Activated CD4-positive, alpha-beta T cell treated with anti-CD3 and anti-CD28 coated beads, Interleukin-2, amount 50 U/mL, for 1 hour (primary cell): ENCODE measurements at places on chromosomes 4 and X.

GRCh38 chrX:122584981-122585380 lies 599.1 kb upstream of the GRIA3 start:
- no peak for DNase-seq

GRCh38 chrX:24468245-24468644 lies 3.2 kb downstream of the PDK3 start:
- no peak for DNase-seq

DNA sequence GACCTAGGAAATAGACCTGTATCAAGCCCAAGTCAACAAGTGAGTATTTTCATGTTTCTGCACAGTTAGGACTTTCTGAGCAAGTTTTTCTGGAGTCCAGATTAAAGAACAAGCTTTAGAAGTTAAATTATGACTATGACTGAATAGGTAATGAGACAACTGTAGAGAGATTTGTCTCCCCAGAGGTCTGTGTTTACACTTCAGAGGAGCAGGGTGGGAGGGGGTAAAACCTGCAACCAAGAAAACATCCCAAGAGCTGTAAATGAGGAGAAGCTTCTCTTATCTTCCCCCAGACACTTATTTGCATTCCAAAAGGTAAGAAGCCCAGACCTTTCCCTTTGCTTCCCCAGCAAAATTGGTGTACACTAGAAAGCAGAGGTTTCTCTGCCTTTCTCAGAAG lies 22.1 kb upstream of the CEP135 start:
- DNase-seq, result no peak

DNA sequence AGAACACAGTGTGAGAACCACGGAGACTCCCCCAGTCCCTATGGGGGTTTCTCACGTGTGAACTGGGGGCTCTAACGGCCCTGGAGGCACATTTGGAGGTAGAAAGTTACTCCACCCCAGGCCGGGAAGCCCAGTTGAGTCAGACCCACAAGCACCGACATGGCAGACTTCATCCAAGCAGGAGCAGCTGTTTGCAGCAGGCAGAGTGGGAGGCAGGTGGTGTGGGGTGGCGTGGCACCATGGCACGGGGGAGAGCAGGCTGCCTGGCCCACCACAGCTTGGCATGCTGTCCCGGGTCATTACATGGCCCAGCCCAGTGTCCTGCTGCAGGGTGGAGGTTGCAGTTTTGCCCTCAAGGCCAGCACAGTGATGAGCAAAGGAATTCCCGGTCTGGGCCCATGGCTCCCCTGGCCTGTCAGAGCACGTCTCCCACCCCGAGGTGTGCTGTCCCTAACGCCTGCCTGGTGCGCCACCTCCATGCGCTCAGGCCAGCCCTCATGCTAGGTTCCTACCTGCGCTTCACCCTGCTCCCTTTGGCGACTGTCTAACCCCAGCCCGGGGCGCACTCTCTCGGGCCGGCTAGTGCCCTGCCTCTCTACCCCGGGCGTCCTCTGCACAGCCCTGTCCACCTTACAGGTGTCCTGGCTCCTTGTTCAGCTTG lies 90.6 kb upstream of the AFAP1 start:
- no peak for DNase-seq

GRCh38 chrX:9379697-9380551 lies 84.9 kb upstream of the TBL1X start:
- DNase-seq, result no peak

DNA sequence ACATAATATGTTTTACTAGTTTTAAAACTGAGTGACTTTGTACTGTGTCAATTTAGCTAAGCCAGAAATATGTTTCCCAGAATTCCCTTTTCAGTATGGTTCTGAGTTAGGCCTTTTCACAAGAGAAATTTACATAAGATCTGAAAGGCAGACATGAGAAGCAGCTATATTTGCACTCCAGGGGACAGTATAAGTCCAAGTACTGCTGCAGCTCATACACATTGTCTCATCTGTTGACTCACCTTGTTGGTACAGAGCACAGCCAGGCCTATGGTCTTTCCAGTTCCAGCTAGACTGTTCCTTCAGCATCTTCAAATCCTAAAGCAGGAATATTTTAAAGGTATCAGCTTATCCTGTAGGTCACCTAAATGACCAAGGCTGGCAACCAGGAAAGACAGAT lies 53.5 kb downstream of the BMP3 start:
- no peak for DNase-seq

DNA sequence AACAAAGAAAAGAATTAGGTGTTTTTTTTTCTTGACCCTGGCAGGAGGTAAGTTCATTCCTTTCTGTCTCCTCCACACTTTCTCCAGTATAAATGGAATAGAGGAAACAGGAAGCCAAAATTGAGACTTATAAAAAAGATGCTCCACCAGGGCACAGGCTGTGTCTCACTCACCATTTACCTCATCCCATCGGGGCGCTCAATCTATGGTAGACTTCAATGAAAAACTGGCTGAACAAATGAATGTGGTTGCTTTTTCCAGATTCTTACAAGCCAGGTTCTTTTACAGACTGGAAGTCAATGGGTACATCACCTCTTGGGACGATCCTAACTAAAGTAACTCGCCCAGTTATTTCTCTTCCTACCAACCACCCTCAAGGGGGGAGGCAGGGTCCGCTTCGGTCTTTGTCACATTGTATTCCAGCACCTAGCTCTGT lies 685 bp downstream of the COMMD8 start:
- DNase-seq, result no peak

DNA sequence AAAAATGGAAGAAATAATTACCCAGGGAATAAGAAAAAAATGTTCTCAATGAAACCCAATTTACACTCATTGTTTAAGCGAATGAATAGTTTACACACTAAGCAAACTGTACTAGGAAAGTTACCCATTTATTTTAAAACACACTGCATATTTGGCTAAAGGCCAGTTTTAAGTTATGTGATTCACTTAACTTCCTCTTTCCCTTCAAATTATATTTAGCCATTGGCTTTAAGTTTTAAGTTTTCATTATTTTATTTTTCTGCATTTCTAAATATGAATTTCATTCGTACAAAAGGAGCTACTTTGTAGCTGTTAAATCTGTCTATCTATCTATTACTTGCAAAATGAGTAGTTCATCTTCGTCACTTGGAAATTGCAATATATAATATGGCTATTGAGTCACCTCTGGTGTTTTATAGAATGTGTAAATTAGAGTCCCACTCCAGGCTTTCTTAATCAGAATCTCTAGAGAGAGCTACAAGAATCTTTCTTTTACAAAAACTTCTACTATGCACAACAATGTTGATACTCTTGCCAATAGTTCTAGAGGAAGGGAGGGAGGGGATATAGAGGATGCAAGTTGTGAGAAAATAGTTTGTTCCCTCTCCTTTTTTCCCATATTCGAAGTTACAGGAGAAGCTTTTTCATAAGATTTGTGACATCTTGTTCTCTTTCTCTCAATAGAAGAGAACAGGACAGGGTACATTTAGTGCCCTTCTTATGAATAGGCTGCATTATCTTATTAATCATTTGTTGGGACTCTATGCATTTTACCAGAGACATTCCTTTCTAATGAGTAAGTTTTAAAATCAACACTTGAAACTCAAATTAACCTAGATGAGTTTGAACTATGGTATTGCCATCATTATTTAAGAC lies 41.8 kb downstream of the SULT1B1 start:
- no peak for DNase-seq

- no peak for DNase-seq
Measured at GRCh38 chr4:61590881-61591280, 390.8 kb downstream of the ADGRL3 start.

- no peak for DNase-seq
Measured at GRCh38 chrX:32966821-32967355, 244.5 kb downstream of the DMD start.

- DNase-seq, result peak; percentile 1
Measured at GRCh38 chrX:102835504-102836146, 101.4 kb upstream of the RAB40AL start.

DNA sequence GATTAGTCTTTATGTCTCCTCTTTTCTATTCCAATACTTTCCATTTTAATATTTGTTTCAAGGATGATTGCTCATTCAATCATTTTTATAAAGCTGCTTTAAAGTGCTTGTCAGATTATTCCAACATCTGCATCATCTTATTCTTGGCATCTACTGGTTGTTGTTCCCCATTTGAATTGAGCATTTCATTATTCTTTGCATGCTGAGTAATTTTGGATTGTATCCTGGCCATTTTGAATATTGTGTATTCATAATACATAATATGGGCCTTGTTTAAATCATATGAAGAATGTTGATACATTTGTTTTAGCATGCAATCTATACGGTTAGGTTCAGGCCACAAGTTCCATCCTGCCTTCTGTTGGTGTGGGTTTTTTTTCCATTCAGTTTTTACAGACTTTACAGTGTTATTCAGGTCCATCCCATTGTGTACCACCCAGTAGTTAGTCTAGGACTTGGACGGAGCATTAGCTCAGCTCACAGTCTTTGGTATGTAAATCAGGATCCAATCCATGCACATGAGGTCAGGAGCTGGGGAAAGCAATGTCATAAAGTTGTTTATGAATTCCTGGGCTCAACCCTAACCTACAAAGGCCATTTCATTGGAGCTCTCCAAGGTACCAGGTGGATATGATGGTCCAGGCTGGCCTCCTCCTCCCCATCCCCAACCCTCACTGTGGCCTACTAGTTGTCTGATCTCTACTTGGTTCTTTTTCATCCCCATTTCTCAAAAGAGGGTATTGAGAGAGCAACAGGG lies 20.3 kb downstream of the RGN start:
- no peak for DNase-seq

DNA sequence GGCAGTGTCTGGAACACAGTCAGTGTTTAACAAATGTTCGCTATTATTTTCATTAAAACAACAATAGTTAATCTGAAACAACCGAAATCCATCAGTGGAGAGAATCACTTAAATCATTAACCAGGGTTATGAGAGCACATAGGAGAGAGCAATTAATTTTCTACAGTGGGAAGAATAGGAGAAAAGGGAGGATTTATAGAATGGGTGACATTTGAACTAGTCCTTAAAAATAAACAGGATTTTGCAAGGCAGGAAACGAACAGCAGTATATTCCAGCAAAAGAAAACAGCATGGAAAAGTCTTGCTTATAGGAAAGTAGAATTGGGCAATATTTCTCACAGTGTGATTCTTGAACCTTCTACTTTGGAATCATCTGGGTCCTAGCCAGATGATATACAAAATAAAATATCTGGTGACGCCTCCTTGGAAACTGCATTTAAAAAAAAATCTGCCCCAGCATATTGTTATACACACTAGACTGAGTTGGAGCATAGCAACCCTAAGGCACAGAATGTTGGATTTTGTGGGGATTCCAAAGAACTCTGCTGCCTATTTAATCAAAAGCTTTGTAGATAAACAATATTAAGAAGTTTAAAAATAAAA lies 56.1 kb downstream of the INTS12 start:
- no peak for DNase-seq

- no peak for DNase-seq
Measured at GRCh38 chr4:14064984-14065383, 437.5 kb upstream of the BOD1L1 start.

GRCh38 chrX:68139791-68140190 lies 293.5 kb downstream of the OPHN1 start:
- no peak for DNase-seq

DNA sequence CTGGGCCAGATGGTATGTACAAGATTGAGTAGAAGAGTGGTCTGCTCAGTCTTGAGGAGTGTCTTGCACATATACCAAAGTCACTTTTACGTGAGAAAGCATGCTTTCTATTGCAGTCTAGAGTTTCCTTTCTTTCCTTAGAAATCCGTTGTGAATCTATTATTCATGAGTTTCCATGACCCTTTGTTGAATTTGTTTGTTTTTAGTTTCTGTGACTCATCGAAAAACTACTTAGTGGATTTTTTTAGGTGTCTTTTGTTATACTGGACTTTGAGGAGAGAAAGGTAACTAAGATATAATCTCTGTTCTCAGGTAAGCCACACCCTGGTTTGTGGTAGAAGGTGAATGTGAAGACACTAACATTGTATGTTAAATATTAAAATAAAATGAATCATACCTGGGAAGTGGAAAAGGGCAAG lies 23.0 kb downstream of the GALNT7 start:
- no peak for DNase-seq

GRCh38 chr4:145216535-145216934 lies 36.1 kb upstream of the OTUD4 start:
- DNase-seq, result no peak

GRCh38 chrX:37989304-37989703 lies 17.0 kb upstream of the SYTL5 start:
- DNase-seq, result no peak

DNA sequence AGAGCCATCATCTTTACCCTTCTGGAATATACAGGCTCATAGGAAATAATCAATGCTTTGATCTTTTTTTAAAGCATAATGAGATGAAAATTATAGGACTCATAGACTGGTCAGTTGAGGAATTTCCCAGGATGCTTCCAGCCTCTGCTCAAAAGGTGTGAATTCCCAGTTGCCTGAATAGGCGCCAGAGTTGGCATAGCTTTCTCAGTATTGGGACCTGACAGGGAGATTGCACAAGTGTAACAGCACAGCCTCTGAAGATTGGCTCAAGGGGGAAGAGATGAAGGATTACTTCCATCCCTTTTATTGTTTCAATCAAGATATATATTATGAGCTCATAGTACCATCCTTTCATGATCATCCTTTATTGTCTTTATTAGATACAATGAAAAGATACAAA lies 17.9 kb downstream of the TET2 start:
- DNase-seq, result no peak

GRCh38 chr4:106601519-106601918 lies 232.9 kb upstream of the GIMD1 start:
- DNase-seq, result no peak

GRCh38 chrX:43813898-43814297 lies 68.4 kb downstream of the MAOB start:
- peak; percentile 0 for DNase-seq

DNA sequence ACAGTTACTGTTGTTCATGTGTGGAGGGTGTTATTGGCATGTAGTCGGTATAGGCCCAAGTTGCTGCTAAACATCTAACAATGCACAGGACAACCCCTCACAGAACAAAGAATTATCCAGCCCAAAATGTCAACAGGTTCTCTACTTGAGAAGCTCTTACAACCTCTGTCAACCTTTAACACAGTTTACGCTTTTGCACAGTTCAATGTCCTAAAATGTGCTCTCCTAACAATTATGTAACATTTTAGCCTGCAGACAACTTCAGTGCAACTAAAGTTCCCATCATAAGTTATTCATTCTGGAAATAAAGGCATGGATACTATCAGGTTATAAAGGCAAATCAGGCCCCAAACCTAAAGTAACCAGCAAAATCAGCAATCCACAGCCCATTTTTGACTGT lies 66.2 kb downstream of the ASB9 start:
- no peak for DNase-seq

DNA sequence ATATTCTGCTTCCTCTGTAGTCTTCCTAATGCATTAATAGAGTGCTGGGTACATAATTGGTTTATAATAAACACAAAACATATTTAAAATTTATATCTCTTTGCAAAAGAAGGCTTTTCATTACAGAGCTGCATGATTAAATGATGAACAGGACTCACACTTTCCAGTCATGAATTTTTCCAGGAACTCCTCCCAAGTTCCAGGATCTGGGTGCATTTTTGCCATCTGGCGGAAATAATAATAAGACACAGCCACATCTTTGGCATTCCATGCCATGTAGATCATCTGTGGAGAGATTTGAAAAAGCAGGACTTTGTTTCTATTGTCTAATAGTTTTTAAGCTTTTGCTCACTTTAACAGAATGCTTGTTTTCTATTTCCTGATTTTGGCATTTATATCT lies 40.2 kb upstream of the SULT1B1 start:
- no peak for DNase-seq

GRCh38 chrX:112819008-112819640 lies 21.5 kb downstream of the AMOT start:
- DNase-seq, result no peak

- DNase-seq, result no peak
Measured at GRCh38 chr4:109708990-109709389, 5.7 kb upstream of the CASP6 start.
